ENCODE measurements at places on chromosomes 6 and 20. TPM values are rescaled to one million over a fixed set of nuclear protein-coding genes. Genes with fewer than 3 reads are reported as not detected.

STK35 gene
- 15.2 TPM for total RNA-seq

SLC17A1 gene
- not detected for total RNA-seq

HSP90AB1 gene
- 810 TPM for total RNA-seq

CST2 gene
- not detected for total RNA-seq

PNPLA1 gene
- total RNA-seq: not detected

BTN1A1 gene
- total RNA-seq: not detected

RSPO3 gene
- 5.9 TPM for total RNA-seq

MOXD1 gene
- 1.8 TPM for total RNA-seq

MUCL3 gene
- total RNA-seq: not detected

HLA-DOA gene
- 5.7 TPM for total RNA-seq

OPN5 gene
- total RNA-seq: not detected

SHLD1 gene
- 2.7 TPM for total RNA-seq

PBOV1 gene
- not detected for total RNA-seq

NKAPL gene
- total RNA-seq: 2.3 TPM

FOXQ1 gene
- 1.5 TPM for total RNA-seq

LY6G6D gene
- not detected for total RNA-seq

GRCh38 chr6:127937747-127938146, 36.9 kb upstream of the THEMIS start:
- no peak for DNase-seq

- DNase-seq: peak; percentile 72
These were observed 61.6 kb upstream of the DSP start for GRCh38 chr6:7479801-7480266.

DNA sequence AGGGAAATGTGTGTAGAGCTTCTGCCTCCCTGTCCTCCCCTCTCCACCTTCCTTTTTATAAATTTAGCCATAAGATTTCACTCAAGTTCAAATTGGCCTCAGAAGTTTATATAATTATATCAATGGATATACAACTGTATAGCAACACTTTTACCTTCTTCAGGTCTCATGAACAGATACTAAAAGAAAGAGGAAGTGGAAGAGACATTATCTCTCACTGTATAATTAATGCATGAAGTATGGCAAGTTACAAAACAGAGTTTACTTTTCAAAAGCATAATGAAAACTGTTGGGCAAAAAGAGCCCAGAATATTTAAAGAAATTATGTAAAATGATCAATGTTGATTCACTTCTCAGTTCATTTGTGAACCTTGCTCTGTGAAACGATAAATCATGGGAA, 99.7 kb downstream of the PDE7B start:
- no peak for DNase-seq

- no peak for DNase-seq
These were observed 70.0 kb downstream of the CPNE5 start for GRCh38 chr6:36769183-36769675.

DNA sequence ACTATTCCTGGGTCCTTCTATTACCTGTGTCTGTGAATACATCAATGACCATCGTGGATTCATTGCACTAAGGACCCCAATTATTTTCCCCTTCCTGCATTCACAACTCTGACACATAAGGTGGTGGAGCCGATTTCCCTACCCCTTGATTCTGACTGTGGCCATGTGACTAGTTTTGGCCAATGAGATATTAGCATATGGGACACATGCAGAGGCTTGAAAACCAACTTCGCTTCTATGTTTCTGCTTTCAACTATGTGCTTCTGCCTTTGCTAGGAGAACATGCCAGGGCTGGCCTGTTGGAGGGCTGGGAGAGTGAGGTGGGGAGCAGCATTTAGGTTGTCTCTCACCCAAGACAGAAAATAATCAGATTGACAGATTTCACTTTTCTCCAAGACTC, 483.1 kb upstream of the JAG1 start:
- DNase-seq: no peak

DNA sequence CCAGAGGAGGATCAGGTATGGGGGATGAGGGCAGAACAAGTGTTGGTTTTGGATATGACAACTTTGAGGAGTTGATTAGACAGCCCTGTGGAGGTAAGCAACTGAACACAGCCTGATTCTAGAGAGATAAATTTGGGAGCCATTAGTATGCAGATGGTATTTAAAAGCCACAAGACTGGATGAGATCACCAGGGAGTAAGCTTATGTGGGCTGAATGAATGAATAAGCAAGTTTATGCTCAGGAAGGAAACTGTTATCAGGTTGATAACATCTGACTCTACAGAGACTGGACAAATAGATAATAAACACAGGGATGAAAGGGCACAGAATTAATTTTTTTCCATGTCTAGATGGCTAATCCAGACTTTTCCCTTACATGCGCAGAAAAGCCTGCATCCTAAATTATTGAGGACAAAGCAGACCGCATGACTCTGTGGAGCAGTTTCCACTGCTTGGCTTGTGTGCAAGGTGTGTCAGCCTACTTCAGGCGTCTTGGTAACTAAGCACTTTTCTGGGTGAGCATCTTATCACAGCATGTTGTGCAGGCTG, 150.6 kb downstream of the GJA10 start:
- DNase-seq: no peak

DNA sequence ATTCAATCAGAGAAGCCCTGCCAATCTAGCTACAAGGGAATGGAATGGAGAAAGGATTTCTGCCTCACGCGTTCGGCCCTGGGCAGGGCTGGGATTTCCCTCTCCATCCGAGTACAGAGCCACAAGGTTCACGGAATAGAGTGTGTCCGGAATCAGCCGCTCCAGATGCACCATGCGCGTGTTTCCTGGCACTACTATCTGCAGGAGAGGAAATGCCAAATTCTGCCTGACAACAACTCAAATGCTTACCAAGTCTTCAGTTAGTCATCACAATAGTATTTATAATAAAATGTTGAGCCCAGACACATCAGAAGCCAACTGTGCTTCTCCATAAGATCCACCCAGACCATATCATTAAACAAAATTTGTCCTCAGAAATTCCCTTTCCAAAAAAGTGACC, 75.1 kb downstream of the COL12A1 start:
- no peak for DNase-seq

- DNase-seq: no peak
These were observed 19.4 kb downstream of the PKIG start for GRCh38 chr20:44601801-44602204.

GRCh38 chr6:113969888-113970804, 802 bp downstream of the HDAC2 start:
- no peak for DNase-seq

DNA sequence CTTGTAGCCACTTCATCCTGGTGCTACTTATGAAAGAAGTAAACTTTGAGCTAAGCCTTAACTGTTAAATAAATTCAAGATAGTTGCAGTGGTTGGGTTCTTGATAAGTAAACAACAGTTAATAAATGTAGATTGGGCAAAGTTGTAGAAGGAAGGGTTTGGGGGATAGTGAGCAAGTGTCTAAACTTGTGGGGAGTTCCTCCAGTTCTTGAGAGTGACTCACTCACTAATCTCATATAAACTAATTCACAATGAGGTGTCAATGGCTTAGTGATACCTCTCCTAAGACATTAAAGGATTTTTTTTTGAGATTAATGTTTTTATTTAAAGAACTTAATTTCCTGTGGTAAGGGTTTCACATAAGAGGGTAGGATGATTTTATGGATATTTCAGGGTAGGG, 507.4 kb downstream of the BMP2 start:
- no peak for DNase-seq

- DNase-seq: no peak
These were observed 48.0 kb upstream of the COL10A1 start for GRCh38 chr6:116173928-116174327.

- no peak for DNase-seq
These were observed 115.9 kb downstream of the JPH2 start for GRCh38 chr20:44071057-44071456.

- peak; percentile 23 for DNase-seq
These were observed 20.2 kb upstream of the GJE1 start for GRCh38 chr6:142112451-142113061.

DNA sequence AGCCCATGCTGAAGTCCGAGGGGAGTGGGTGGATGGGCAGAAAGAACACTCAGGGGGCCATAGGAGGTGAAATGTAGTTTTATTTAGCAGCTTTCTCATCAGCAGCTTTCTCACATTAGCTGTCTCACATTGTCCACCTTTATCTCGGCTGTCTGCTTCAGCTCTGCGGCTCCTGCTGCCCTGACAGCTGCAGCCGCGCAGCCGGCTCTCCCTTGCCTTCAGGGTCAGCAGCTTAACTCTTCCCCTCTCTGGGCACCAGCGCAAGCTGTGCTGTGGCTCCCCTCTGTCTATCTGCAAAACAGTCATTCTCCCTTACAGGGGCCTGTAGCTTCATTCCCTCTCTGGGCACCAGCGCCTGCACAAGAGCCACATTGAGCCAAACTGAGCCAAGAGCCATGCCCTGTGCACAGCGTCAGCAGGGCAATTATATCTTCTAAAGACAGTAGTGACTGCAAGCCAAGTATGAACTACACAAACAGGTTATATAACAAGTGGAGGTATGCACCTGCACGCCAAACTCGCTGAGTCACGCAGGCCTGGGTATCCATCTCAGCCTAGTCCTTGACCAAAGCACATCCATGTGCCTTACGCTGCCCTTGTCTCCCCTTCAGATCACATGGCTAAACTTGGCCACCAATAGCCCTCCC, 198.8 kb downstream of the EYA2 start:
- no peak for DNase-seq

- DNase-seq: no peak
These were observed 118.0 kb downstream of the B3GAT2 start for GRCh38 chr6:70838907-70839285.

GRCh38 chr6:98833307-98834059, 891 bp upstream of the POU3F2 start:
- DNase-seq: no peak

- no peak for DNase-seq
These were observed 12.5 kb downstream of the SYCP2 start for GRCh38 chr20:59920944-59921343.

- peak; percentile 20 for DNase-seq
These were observed 400.0 kb downstream of the CD83 start for GRCh38 chr6:14517516-14518105.

GRCh38 chr6:131173680-131174079, 38.4 kb downstream of the AKAP7 start:
- DNase-seq: no peak

GRCh38 chr6:25034431-25034921, 98.7 kb upstream of the RIPOR2 start:
- no peak for DNase-seq

GRCh38 chr6:156875062-156875461, 97.9 kb downstream of the ARID1B start:
- no peak for DNase-seq

GRCh38 chr6:111559188-111560097, 46.2 kb downstream of the TRAF3IP2 start:
- DNase-seq: no peak

DNA sequence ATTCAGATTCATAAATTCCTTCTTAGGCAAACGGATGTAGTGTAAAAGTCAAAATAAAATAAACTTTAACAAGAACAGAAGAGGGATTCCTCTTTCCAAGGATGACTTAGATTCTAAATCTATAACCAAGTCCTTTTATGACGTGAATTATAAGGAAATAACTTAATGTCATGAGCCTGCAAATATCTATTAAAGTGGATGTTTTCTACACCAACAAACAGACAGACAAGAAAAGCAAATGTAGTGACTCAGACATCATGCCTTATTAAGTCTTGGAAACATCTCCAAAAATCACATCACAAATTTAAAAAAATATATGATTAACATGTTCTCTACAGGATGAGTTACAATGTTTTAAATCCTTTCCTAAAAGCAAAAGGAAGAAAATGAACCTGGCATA, 397.1 kb downstream of the ESR1 start:
- no peak for DNase-seq

DNA sequence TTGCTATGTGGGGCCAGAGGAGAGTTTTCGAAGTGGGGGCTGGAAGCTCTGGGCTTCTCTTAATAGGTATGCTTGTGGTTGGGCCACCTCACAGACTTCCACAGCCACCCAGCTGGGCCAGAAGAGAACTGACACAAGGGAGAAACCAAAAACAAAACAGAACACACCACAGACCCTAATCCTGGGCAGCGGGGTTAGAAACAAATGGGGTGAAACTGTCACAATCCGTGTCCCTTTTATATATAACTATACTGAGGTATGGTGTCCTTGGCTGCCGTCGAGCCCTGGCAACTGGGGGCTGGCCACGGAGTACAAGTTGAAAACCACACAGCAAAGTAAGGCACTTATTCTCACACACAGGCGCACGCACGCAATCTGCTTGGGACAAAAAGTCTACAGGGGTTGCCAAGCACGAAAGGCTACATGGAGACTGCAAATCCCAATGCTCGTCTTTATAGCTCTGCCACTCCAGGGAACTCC, 78.3 kb downstream of the TRAM2 start:
- DNase-seq: no peak

DNA sequence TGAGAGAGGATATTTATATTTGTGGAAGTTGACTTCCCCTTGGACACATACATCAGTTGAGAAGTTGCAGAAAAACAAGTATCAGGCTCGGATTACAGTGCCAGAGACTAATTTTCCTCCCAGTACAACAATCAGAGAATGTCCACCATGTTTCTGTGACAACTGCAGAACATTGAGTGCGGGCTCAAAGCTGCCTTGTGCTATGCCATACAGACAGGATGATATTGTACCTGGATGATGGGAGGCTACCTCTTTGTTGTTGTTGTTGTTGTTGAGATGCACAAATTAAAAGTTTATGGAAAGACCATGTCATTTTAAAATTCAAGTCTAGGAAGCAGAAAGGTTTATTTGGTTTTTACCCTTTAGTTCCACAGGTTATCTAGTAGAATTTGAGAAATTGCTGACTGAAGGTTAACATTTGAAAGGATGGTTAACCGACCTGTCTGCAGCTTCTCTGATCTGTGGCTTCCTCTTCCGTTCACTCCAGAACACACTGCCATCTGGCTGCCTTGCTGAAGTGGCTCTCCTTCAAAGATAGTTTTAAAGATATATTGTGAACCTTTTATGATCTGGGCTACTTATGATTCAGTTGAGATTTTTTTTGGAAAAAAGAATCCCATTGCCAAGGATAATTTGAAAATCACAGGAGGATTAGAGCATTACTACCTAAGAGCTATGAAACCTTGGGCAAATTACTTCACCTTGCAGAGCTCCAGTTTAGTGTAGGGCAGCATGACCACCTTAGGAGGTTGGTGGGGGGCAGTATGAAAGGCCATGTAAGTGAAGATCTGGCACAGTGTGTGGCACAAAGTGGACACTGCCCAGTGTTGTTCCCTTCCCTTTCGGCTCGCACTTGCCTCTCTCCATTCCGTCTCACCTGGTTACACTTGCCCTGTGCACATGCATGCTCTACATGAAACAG, 15.9 kb downstream of the TMEM200A start:
- DNase-seq: no peak

DNA sequence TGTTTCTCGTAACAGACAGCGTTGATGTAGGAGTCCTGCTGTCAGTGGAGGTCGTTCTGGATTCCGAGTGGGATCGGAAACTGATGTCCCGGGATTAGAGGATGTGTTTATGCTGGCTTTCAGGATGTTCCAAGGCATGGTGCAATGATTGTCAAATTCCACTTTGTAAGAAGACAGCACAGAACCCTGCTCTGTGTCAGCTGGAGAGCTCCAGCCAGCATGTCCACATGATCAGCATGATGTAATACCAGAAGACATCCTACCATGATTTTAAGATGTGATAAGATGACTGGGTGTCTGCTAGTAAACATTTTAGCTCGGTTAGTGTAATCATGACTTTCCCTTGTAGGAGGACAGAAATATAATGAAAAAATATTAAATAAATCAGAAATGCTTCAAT, 20.3 kb downstream of the ENPP1 start:
- no peak for DNase-seq

- no peak for DNase-seq
These were observed 2.2 kb upstream of the VEGFA start for GRCh38 chr6:43767553-43768505.
